CD4-positive, alpha-beta T cell treated with Interleukin-6 for 4 hours (primary cell): ENCODE measurements at places on chromosomes 2 and 18.

- DNase-seq = no peak
Observed at GRCh38 chr2:37831081-37831780, 93.9 kb upstream of the RMDN2 start.

DNA sequence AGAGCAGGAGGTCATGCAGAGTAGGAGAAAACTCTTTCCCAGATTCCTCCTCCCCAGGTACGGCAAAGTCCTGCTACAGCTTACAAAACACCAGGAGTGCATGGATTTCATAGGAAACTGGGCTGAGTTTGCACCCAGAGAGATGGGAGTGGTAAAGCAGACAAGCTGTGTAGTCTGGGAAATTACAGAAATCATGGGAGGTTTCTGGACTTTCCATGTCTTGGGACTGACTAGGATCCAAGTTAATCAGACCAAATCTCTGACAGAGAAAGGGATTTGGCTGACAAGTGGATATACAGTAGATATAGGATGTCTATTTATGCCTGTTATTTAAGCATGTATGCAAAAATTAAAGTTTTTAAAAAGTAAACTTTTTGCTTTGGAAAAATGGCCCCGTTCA lies 205.4 kb upstream of the ACVR2A start:
- no peak for DNase-seq

DNA sequence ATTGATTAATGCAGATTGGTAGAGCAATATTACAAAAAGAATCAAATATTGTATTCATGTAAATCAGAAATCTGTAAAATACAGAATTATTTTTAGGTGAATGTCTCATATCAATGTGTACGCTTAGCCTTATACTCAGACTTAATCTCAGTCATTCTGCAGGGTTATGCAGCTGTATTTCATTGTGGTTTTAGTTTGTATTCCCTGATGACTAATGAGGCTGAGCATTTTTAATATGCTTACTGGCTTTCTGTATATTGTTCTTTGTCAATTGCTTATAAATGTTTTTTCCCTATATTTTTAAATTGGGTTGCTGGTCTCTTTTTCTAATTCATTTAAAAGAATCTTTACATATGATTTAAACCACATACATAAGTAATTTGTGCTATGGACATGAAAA lies 50.1 kb downstream of the CDH19 start:
- no peak for DNase-seq

- no peak for DNase-seq
Observed at GRCh38 chr2:210318486-210318885, 3.5 kb upstream of the MYL1 start.

- DNase-seq = no peak
Observed at GRCh38 chr2:231988179-231988866, 26.8 kb downstream of the DIS3L2 start.

- DNase-seq = no peak
Observed at GRCh38 chr2:173760553-173760952, 204.6 kb downstream of the SP3 start.

GRCh38 chr18:32383050-32383819 lies 87.4 kb downstream of the GAREM1 start:
- no peak for DNase-seq

- DNase-seq = no peak
Observed at GRCh38 chr2:119645173-119645855, 33.7 kb upstream of the TMEM177 start.

- no peak for DNase-seq
Observed at GRCh38 chr18:75353357-75353756, 74.1 kb downstream of the SMIM21 start.

DNA sequence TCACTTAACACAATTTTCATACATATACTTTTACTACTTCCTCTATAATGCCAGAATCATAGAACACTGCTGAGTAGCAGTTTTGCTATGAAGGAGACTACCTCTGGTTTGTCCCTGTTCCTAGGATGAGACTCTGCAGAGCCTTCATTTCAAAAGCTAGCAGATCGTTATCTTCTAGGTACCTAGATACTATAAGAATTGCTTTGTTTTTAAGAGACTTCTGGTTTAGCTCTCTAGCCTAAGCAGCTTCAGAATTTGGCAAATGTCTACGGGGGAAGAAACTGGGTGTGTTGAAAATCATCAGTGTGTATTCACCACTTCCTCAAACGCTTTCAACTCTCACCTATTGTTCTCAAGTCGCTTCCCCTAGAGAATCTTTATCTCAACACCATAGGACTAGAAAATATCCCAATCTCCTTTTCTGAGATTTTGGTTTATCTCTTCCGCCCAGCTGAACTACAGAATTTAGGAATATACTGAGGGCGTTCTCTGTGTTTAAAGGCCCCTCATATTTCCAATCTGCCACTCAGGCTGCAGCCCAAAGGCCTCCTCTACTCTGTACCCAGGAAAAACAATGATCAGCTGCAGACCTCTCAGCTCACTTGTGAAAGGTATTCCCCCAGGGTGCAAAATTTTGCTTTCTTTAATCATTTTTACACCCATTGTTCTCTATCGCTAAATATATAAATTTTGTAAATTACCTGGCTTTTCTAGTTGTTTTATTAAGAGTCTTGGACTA lies 28.7 kb downstream of the SMAD2 start:
- DNase-seq = no peak

DNA sequence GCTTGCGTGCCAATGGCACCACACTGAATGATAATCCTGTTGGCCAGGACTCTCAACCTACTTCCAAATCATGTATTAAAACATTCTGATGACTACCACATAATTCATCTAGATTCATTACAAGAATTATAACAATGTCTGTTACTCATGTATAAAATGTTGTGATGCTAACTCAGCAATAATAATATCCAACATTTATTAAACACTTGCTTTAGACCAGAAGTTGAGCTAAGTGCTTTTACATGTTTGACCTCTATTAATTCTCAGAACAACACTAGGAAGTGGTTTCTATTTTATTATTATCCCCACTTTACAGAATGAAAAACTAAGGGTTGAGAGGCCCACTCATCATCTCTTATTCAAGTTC lies 178.4 kb downstream of the LNPK start:
- DNase-seq = no peak

DNA sequence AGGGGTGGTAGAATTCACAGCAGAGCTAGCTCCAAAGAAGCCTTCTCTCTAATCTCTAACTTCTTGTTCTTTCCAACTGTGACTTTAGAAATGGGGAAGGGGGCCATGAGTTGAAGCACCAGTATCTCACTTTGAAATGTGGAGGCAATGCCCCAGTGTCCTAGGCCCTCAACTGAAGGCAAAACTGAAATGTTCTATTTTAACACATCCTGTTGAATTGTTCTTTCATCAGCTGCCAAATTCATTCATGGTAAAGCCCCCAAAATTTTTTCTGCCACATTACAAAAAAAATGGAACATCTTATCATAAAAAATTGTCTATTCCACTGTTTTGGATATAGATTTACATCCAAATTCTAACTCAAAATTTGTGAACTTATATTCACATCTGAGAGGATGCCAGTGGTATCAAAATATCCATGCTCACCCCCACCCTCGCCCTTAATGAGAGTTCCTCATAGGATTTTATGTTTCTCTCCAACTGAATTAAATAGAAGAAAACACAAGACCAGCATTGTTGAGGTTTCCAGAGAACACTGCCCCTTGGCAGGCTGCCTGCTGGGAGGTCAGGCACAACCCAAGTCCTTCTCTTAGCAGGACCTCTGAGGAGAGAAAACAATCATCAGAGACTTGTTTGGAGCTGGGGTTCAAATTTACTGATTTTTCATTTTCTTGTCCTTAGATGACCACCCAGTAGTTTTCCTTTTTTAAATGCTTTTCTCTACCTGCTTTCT lies 147.4 kb upstream of the PGAP1 start:
- no peak for DNase-seq

GRCh38 chr2:114922076-114922475 lies 479.6 kb downstream of the DPP10 start:
- no peak for DNase-seq

- no peak for DNase-seq
Observed at GRCh38 chr2:133314795-133315194, 253.5 kb downstream of the NCKAP5 start.

GRCh38 chr2:72989770-72990556 lies 72.6 kb downstream of the EMX1 start:
- no peak for DNase-seq
